ENCODE measurements at places on chromosomes 3 and 15.

DNA sequence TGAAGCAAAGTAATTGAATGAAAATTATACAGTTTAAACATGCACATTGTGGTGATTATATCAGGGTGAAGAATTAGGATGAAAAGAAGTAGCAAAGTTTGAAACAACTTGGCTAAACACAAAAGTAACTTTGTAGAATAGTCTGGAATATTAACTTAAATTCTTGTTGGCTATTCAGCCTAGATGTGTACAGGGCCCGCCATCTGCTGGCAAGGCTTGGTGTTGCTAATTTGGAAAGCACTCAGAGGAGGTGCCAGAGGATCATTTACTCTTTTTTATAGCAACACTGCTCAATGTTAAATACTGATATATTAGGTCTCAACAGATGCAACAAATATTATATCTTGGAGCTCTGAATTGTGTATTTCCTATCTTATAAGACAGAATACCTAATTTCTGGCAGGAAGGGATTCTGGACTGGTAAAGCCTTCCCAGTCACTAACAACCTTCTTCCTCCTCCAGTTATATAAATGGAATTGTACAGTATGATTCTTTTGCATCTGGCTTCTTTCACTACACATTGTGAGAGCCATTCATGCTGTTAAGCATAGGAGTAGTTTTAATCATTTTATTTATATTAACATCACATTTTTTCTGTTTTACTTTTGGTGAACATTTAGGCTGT is 36.1 kb downstream of the TTC23 start:
- ATAC-seq = peak; percentile 57

DNA sequence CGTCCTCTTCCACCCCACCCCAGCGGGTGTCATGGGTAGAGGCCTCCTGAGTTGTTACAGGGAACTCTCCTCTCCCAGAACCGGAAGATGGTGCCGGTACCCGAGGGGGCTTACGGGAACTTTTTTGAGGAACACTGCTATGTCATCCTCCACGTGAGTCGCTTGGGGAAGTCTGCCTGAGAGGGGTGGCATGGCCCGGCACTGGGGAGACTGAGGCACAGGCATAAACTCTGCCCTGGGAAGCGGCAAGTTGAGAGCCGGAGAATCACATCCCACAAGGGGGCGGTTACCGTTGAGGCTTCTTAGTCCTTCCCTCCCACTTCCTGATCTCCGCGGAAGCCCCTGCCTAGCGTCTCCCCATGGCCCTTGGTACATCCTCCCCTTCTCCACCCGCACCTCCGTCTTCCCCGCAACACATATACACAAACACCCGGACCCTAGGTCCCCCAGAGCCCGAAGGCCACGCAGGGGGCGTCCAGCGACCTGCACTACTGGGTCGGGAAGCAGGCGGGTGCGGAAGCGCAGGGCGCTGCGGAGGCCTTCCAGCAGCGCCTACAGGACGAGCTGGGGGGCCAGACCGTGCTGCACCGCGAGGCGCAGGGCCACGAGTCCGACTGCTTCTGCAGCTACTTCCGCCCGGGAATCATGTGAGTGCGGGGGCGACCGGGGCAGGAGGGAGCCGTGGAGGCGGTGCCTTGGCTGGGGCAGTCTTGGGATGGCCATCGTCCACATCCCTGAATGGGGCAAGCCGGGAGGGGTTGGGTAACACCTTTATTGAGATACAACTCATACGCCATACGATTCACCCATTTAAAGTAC is 3.4 kb downstream of the VILL start:
- ATAC-seq = peak; percentile 66

DNA sequence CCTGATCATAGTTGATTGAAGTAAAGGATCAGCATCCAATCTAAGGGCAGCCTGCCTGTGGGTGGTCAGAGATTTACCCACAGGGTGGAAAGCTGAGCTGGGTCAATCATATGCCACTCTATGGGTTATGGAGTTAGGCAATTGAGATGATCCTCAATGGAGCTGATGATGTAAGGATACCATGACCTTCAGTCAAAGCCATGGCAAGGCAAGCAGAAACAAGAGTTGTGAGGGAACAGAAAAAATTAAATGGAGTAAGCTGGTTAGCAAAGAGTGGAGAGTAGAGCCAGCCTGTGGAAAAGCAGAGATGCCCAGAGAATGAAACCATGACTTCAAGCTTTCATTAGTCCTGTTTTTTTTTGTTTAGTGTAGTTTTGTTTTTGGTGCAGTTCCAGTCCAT is 5.7 kb upstream of the IQGAP1 start:
- ATAC-seq = no peak

DNA sequence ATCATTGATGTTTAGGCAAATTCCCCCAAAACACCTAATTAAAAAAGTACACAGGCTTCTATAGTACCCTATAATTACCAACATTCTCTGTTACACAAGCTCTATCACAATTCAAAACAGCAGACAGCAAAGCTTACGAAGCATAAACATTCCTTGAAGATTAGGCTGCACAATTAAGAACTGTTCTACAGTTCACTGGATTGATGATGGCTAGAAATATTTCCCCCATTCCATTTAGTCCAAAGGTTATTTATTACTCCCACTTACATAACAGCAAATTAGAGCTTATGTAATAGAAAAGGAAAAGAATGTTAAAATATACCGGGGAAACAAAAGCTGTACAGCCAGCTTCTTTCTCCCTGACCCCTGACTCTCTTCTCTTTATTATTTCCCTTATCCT is 49.3 kb downstream of the UACA start:
- peak; percentile 54 for ATAC-seq

GRCh38 chr3:172312711-172313110 is 135.5 kb downstream of the GHSR start:
- no peak for ATAC-seq

DNA sequence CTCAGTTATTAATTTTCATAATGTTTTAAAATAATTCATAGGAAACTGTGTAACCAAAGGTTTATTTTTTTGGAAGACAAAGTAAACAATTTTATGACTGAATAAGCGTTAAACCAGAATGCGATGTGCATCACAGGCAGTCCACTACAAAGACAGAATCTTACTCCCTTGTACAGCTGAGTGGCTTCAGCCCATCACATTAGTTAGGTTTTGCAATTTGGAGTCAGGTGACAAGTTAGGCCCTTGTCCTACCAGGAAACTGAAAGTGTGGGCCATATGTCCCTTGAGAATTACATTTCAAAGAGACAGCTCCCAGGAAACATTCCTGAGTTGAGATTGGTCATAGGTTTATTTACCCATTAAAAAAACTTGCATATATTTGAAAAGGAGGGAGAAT is 156.3 kb downstream of the MEX3B start:
- ATAC-seq = no peak

DNA sequence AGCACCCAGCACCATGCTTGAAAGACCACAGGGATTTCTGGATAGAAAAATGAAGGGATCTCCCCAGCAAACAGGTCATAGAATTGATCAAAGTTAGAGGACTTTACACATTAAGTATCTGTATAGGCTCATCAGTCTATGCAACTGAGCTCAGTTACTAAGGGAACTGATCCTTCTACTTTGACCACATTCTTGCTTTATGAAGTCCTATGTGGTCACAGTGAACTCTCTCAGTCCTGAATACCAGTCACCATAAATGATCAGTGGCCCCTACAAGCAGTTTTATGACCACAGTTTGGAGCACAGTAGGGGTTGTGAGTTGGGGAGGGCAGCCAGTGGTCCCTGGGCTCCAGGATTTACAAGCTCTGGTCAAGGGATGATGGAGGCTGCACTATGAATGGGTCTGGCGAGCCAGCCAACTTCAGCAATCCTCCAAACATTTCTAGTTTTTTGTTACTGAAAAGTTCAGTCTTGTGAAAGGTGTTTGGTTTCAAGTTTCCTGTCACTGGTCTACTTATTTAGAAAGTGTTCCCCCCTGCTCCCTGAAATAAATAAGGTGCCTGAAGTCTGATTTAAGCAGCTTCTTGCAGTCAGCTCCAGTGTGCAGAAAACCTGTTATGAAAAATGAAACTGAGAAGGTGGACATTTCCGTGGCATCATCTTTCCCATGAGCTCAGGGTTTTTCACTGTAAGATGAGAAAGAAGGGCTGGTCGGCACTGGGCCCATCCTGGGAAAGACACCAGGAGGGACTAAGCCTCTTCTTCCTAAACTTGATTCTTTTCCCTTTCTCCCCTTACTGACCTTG is 75.5 kb downstream of the DAPK2 start:
- no peak for ATAC-seq

GRCh38 chr3:34396288-34396687 is 597.9 kb downstream of the PDCD6IP start:
- no peak for ATAC-seq

- ATAC-seq = no peak
Measured at GRCh38 chr15:43218908-43219706, 1.7 kb downstream of the EPB42 start.

DNA sequence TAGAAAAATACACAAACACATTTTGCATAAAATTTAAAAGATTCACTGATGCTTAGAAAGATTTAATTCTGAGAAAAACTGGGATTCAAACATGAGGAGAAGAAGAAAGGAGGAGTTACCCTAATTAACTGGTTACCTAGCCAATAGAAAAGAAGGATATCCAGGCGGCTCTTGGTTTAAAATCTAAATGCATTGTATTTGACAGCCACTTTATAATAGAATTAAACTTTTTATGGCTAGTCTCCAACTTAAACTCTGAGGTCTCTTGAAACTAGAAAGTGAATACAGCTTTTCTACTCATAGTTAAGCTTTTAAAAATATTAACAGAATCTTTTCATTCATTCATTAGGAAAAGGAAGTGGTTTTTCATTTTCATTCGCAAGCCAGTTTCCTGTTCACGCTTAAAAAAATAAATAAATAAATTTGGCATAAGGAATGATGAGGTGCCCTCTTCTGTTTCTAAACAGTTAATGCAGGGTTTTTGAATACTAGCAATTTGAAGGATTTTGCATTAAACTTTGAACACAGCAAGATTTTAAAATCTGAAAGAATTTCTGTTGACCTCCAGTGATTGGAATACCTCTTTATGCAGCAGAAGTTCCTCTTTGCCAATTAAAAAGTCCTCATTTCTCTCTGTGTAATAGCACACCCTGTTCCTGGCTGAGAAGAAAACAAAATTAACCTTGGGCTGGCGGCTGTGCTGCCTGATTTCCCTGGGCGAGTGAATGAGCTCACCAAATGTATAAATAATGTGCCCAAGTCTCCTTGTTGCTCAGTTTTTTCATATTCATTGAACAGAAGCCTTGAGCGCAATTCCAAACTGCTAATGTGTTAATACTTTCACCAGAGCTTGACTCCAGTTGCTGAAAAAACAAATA is 105.1 kb downstream of the ZMAT3 start:
- peak; percentile 57 for ATAC-seq

- no peak for ATAC-seq
Measured at GRCh38 chr3:158200955-158201354, 91.1 kb downstream of the RSRC1 start.

DNA sequence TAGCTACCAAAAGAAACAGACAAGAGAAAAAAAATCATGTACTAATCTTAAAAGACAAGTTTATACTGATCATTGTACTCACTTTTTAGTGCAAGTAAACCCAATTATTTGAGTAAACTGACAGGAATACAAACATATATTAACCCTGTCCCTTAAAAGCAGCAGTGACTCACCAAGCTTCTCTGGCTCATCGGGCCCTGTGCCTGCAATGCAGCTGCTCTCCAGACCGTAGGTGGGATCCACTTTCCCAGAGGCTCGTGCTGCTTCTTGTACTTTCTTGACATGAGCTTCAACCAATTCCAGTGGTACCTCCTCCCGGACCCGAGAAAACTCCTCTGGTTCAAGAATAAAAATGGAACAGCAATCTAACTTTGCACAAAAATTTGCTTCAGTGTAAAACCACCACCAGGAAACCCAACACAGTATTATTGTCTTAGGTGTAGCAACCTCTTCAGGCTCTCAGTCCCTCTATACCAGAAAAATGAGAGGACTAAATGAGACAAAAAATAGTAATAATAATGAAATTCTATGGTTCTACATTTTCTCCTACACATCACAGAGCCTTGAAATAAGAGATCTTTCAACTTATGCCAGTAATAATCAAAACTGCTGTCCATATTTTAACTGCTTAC is 82.6 kb upstream of the CSPG5 start:
- no peak for ATAC-seq

DNA sequence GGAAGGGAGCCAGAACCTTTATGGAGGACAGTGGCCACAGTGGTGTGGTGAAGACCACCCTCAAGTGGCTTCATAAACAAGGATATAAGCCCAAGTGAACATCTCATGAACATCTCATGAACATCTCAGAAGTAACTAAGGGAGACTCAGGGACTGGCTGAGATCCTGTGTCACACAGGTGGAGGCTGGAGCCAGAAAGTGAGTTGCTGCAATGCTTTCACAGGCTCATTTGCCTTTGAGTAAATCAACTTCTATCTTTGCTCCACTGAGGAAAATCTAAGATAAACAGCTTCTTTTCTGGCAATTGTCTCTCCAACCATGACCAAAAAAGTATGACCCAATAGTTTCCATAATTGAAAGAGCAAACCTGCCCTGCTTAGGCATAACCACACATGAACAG is 152.9 kb downstream of the CADPS start:
- ATAC-seq = no peak

GRCh38 chr3:121918779-121919483 is 24.7 kb downstream of the SLC15A2 start:
- ATAC-seq = no peak

- ATAC-seq = no peak
Measured at GRCh38 chr3:35624698-35625097, 14.6 kb upstream of the ARPP21 start.

DNA sequence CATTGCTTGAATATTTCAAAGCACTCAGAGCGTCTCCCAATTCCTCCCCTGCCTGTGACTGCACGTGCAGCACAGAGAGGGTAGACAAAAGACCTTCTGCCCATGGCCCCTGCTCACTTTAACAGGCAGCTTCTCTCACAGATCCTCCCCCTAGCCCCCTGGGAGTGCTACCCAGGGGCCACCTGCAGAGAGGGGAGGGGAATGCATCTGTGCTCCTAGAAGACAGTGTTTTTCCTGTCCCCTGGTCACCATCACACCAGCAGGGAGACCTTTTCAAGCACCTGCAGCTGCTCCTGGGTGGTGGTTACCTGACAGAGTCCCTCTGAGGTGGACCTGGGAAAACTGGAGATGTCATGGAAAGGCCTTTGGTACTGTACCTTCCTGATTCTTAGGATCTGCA is 56.7 kb upstream of the PRR23C start:
- ATAC-seq = no peak

- ATAC-seq = no peak
Measured at GRCh38 chr15:66943456-66944095, 121.8 kb upstream of the SMAD3 start.

All from gastroesophageal sphincter (tissue), 4 donors.